ENCODE measurements at places on chromosomes 4 and X.

- DNase-seq, result no peak
Measured at GRCh38 chr4:85919200-85919887, 440.5 kb downstream of the MAPK10 start.

DNA sequence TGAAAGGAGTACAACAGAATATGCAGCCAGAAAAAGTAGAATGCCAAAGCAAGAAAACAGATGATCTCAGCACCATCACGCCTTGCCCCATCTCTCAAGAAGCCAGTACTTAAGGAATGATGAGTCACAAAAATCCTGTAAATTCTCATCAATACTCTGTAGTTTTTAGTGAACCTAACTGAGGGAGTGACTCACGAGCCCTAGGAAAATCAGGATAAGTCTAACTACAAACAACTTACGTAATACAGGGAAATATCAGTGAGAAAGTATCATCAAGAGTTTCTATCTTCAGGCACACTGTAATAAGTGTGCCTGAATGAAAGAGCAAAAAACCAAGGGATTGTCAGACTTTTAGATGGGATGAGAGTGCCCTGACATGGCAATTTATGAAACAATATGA lies 644.4 kb downstream of the STPG2 start:
- DNase-seq, result peak; percentile 57

- DNase-seq, result no peak
Measured at GRCh38 chr4:36218121-36218520, 26.2 kb downstream of the ARAP2 start.

DNA sequence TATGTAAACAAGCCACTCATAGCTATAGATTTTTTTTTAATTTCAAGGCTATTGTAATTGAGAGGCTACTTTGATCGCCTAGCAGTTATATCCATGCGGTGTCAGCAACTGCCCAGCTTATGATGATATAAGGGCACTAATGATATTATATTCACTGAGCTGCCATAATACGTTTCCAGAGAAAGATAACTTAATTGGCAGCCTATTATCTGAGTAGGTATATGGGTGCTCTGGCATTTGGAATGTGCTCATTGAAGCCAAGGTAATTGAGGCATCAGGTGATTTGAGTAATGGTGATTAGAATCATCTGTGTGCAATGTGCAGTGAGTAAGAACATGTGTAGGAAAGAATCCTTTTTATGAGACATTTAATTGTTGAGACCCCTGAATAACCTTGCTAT lies 490.0 kb downstream of the CENPC start:
- DNase-seq, result no peak

GRCh38 chr4:3753726-3754412 lies 12.3 kb upstream of the ADRA2C start:
- DNase-seq, result no peak

DNA sequence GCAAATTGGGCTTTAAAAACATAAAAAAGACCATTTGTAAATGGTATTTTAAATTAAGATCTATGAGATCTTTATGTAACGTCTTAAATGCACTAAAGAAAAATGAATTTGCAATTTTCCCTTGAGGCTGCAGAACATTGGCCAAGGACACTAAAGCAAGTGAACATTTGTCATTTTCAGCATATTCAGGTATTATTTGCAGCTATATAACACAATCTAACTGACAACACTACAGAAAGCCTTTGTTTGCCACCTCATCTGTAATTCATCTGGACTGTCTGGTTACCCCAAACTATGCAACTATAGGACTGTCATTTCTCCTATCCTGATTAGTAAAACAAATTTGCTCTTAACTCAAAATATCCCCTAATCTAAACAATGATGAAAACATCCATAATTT lies 74.8 kb downstream of the ANTXR2 start:
- no peak for DNase-seq

- no peak for DNase-seq
Measured at GRCh38 chr4:3686753-3687152, 79.4 kb upstream of the ADRA2C start.

DNA sequence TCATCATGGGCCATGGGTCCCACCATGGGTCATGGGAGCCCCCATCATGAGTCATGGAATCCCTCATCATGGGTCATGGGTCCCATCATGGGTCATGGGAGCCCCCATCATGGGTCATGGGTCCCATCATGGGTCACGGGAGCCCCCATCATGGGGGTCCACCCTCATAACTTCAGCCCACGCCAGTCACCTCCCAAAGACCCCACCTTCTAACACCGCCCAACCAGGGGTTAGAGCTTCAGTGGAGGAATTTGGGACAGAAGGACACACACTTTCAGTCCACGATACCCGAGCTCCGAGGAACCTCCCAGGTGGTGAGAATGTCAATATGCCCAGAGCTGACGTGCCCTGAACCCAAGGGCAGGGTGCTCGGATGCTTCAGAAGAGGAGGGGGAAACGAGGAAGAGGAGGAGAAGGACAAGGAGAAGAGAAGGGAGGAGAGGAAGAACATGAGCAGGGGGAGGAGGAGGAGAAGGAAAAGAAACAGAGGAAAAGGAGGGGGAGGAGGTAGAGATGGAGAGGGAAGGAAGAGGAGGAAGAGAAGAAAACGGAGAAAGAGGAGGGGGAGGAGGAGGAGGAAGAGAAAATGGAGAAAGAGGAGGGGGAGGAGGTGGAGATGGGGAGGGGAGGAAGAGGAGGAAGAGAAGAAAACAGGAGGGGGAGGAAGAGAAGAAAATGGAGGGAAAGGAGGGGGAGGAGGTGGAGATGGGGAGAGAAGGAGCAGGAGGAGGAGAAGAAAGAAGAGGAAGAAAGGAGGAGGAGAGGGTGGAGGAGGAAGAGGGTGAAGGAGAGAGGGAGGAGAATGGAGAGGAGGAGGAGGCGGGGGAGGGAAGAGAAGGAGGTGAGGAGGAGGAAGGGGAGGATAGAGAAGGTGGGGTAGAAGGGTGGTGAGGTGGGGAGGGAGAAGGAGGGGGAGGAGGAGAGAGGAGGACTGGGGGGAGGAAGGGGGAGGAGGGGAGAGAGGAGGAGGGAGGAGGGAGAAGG lies 17.7 kb downstream of the IL3RA start:
- DNase-seq, result no peak

- DNase-seq, result no peak
Measured at GRCh38 chr4:184421533-184422155, 52.7 kb downstream of the IRF2 start.

- no peak for DNase-seq
Measured at GRCh38 chrX:49993661-49994060, 71.3 kb downstream of the CLCN5 start.

- peak; percentile 81 for DNase-seq
Measured at GRCh38 chr4:48698029-48698971, 81.8 kb downstream of the FRYL start.

DNA sequence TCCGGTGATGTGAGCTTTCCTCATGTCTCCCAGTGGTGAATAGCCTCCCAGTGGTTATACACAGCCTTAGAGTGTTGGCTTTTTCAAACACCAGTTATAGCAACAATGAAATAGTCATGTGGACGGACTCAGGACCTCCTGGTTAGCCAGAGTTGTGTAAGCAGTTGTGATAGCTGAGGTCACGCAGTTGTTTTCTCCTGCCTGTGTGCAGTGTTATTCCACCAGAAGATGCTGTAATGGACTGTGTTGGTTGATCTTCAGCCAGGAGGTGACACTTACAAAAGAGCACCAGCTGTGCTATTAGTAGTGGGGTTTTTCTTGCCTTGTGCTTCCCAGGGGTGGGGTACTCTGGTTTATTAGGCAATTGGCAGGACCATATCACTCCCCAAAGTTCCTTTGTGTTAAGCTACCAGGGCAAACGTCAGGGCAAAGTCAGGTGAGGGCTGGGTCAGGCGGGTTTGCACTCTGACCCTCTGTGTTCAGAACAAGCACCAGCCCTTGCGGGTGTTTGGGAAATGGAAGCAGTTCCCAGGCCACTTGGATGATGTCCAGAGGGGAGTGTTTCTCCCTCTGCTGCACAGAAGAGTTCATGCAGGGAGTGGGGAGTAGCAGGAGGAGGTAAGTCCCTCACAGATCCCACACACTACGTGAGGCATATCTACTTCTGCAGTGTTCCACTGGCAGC lies 252.6 kb downstream of the TMEM47 start:
- no peak for DNase-seq

DNA sequence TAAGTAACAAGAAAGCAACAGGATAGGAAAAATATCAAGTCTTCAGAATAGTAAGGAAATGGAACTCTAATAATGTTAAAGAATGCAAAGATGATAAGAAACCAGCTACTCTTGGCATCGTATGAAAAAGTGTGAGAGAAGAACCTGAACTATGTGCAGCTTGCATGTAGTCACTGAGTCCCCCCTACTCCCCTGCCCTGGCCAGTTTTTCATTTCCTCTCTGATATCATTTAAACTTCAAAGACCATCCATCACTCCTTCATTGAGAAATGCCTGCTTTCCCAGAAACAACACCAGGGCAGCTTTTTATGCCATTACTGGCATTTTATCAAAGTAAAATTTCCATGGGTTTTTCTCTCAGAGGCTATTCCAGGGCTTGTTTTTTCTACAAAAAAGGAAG lies 28.1 kb downstream of the INPP4B start:
- peak; percentile 33 for DNase-seq

DNA sequence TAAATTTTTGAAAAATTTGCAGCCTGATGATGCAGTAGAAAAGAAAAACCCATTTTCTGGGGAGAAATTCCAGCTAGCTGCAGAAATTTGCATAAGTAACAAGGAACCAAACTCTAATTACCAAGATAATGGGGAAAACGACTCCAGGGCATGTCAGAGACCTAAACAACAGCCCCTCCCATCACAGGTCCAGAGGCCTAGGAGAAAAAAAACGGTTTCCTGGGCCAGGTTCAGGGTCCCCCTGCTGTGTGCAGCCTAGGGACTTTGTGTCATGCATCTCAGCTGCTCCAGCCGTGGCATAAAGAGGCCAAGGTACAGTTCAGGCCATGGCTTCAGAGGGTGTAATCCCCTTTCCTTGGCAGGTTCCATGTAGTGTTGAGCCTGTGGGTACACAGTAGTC lies 733.7 kb upstream of the CT83 start:
- no peak for DNase-seq

GRCh38 chrX:117689956-117690355 lies 426.7 kb downstream of the KLHL13 start:
- DNase-seq, result no peak

DNA sequence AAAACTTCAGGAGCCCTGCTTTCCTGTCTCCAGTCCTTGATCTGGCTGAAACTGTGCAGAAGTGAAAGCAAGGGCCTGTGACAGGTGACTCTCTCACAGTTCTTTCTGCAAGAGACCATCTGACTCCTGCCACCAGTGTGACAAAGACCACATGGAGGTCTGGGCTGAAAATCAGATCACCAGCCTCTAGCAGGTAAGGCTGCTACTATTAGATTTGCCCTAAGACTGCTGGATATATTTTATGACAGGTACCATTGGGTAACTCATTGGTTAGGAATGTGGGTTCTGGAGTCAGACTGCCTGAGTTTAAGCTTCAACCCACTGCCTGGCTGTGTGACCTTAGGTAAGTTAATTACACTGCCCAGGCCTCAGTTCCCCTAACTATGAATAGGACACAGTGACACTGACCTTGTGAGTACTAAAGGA lies 163.3 kb upstream of the SLC7A11 start:
- no peak for DNase-seq

DNA sequence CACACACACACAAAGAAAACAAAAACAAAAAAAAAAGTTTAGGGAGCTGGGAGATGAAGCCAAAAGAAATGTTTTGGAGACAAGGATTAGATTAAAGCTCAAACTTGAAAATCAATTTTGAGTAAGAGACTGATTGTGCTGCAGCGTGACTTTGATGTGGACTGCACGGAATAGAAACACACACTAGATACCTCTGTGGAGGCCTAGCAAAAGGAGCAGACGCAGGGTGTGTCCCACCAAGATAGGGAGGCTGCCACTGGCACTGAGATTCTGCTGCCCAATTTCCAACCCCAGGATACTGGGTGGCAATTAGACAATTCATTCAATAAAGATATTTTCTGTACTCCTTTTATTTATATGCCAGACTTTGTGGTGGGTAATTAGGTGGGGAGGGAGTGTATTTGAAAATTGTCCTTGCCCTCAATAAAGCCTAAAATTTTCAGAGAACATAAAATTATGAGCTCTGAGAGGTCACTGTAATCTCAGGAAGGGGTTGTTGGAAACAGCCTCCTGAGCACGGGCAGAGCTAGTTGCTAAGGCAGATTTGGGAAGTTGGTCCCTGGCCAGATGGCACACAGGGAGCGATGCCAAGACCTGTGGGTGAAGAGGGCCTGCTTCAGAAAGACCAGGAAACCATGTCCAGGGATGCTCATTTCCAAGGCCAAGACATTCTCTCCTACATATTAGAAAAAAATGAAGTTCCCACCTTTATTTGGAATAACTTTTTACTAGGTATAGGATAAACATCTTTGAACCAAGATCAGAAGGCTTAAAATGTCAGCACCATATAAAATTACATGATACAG lies 1.9 kb upstream of the PPP3CA start:
- no peak for DNase-seq

DNA sequence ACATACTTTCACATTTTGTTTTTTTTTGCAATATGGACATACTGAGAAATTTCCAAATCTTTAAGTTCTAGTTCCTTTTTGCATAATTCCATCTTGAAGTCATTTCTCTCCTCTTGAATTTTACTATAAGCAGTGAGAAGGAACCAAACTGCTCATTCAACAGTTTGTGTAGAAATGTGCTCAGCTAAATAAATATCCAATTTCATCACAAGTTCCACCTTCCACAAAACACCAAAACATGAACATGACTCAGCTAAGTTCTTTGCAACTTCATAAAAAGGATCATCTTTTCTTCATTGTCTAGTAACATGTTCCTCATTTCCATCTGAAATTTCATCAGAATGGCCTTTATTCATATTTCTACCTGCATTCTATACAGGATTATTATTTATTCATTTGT lies 77.3 kb upstream of the FGF13 start:
- no peak for DNase-seq

DNA sequence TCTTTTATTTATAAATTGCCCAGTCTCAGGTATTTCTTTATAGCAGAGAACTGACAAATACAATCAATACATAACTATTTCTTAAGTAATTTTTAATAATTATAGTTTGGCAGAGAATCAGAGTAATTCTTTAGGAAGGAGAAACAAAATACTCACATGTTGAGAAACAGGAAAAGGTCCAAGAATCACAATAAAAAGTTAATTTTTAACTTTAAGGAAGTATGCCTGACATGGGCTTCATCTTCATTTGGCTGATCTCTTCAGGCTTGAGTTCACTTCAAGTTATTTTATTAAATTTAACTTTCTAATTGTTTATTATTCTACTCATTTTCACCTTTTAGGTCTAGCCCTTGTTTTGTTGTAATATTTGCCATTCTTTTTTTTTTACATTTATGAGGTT lies 36.1 kb upstream of the RNF150 start:
- DNase-seq, result no peak

DNA sequence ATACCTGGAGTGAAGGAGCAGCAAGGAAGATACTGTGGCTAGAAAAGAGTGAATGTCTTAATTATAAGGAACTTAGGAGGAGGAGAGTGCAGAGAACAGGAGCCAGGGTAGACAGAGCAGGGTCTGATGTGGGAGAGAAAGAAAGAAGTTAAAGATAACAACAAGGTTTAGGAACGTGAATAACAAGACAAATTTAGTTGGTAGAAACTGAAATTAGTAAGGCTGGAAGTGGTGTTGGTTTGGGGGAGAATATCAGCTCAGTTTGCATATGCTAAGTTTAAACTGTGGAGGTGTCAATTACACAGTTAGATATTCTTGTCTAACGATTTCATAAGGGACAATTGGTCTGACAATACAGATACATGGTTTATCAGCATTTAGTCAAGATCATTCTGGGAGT lies 1123.7 kb upstream of the PABPC4L start:
- DNase-seq, result no peak

Data from astrocyte of the cerebellum (primary cell).